ENCODE measurements at places on chromosomes 1 and 21. TPM values are rescaled to one million over a fixed set of nuclear protein-coding genes. Genes with fewer than 3 reads are reported as not detected.

Gene MROH9
- total RNA-seq: 0.85 TPM

Gene LRRC8D
- 21.9 TPM for total RNA-seq

Gene GNG4
- total RNA-seq: under 0.01 TPM

Gene SYPL2
- total RNA-seq: 0.19 TPM

Gene TRIM58
- 3.1 TPM for total RNA-seq

Gene SLC30A10
- total RNA-seq: not detected

Gene SAMD13
- total RNA-seq: 0.77 TPM

Gene CD101
- total RNA-seq: under 0.01 TPM

Gene CLCA1
- total RNA-seq: not detected

Gene TMEM240
- total RNA-seq: 1.5 TPM

Gene ANGPTL1
- 4.6 TPM for total RNA-seq

Gene CRYZL1
- 28.8 TPM for total RNA-seq

Gene RAP1A
- 19.7 TPM for total RNA-seq

Gene AKT3
- total RNA-seq: 32.2 TPM

Gene GUCA2A
- not detected for total RNA-seq

Gene KLHDC7A
- under 0.01 TPM for total RNA-seq

Gene S100A12
- total RNA-seq: not detected

Gene FLG2
- not detected for total RNA-seq

Gene OR14K1
- not detected for total RNA-seq

Gene GSTM5
- 3.9 TPM for total RNA-seq

Gene FAM76A
- total RNA-seq: 14.9 TPM

Gene C1QB
- total RNA-seq: not detected

Gene TIAM1
- total RNA-seq: 10.4 TPM

Gene SLC5A9
- not detected for total RNA-seq

Gene DSCAM
- not detected for total RNA-seq

Gene EPHA10
- total RNA-seq: not detected

Gene BACE2
- 25.5 TPM for total RNA-seq

Gene PPM1J
- 2.3 TPM for total RNA-seq

Gene EFCAB14
- 35.2 TPM for total RNA-seq

Gene TMEM125
- total RNA-seq: under 0.01 TPM

Gene ESRRG
- not detected for total RNA-seq

Gene VANGL2
- total RNA-seq: 0.28 TPM

Gene KRTAP26-1
- total RNA-seq: not detected

Gene ARHGEF19
- 5.4 TPM for total RNA-seq

Measured in regular cardiac myocyte (primary cell).